ENCODE measurements at places on chromosomes 16 and 17.
A peak's percentile ranks its signal among the peaks of the same experiment; 100 is the strongest.

DNA sequence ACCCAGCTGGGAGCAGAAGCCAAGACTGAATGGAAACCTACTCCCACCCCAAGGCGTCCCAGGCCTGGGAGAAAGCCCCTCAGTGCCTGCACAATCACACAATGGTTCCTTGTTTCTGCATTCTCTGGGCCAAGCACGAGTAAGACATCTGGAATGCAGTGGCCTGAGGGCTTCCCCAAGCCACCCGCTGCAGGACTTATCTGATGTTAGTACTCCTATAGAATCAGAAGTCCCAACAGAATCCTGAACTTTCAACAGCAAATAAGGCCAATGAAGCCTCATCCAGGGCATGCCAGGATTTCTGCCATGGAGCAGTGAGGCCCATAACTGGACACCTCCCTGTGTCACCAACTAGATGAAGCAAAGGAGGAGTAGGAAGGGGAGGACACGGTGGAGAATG is 28.6 kb downstream of the MYO18A start:
- DNase-seq = no peak

DNA sequence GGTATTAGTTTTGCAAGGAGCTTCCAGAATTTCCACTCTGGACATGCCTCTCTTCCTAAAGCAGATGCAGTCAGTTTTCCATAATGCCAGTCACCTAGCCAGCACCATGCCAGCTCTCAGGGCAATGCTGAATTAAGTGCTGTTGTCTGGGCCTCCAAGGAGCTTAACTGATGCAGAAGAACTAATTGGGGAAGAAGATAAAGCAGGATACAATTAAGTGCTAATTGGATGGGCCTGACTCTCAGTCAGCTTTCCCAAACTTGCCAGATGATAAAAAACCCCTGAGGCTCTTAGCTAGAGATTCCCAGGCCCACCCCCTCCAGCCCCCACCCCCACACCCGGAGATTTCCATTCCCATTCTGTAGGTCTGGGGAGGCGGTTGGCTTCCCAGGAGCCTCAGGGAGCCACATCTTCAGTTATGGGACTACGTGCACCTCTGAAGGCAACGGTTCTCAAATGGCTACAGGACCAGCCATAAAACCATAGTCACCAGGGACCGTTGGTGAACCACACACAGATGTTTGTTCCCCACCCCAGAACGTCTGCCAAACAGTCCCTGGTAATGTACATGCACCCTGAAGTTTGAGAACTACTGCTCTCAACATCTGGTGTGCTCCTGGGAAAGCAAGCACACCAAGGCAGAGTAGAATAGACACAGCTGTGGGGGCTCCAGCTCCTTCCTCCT is 499.1 kb upstream of the CDH5 start:
- DNase-seq = no peak

DNA sequence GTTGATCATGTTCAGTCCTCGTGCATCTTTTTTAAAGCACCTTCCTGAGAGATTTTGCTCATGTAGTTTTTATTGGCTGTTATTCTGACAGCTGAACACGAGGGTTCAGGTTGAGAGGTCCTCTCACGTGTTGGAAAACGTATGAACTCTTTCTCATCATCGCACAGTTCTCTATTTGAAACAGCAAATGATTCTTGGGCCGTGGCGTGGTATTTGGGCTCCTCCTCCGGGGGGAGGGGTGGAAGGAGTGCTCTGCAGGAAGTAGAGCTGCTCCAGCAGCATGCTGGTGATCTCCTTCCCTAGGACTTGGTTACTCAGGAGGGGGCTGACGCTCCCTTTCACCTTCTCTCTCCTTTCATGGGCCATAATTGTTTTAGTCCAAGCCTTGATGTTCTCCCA is 70.4 kb downstream of the KSR1 start:
- DNase-seq = peak; percentile 31

DNA sequence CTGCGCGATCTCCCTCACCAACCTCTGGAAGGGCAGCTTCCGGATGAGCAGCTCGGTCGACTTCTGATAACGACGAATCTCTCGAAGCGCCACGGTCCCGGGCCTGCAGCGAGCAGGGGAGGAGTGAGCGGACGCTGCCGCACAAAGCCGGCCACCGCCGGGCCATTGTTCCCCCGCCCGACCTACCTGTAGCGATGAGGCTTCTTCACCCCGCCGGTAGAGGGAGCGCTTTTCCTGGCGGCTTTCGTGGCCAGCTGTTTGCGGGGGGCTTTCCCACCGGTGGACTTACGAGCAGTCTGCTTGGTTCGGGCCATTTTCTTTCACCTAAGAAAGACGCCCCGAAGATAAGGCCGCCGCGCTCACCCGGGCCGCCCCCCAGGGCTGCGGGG is 5.8 kb upstream of the UNK start:
- no peak for DNase-seq

DNA sequence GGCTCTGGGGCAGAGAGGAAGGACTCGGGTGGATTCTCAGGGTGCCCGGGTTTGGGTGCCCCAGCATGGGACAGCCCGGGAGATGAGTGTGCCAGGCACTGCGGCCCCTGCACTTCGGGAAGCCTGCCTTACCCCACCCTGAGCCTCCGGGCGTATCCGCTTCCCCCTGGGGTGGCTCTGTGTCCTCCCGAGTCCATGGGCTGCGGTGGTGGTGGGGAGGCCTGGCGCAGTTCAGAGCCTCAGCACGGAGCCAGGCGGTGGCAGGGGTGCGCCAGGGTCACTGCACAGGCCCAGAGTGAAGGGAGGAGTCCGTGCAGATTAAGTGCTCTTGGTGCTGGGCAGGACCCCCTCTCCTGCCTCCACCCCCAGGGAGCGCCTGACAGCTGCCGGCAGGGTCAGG is 20.7 kb downstream of the MYBBP1A start:
- no peak for DNase-seq

DNA sequence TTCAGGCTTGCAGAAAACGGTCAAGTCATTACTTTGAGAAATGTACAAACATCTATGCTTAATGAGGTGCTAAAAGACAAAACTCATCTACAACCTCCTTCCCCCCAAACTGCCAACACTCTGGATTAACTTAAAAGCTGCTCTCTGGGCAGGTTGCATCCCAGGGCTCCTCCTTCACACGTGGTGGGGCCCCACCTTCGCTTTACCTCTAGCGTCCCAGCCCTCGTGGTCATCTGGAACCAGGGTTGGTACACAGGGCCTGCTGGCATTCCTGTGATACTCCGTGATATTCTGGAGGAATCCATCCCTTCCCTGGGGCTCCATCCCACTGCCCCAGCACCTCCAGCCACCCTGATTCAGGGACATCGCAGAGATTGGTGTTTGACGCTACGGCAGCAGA is 4.8 kb downstream of the METRNL start:
- DNase-seq = no peak

DNA sequence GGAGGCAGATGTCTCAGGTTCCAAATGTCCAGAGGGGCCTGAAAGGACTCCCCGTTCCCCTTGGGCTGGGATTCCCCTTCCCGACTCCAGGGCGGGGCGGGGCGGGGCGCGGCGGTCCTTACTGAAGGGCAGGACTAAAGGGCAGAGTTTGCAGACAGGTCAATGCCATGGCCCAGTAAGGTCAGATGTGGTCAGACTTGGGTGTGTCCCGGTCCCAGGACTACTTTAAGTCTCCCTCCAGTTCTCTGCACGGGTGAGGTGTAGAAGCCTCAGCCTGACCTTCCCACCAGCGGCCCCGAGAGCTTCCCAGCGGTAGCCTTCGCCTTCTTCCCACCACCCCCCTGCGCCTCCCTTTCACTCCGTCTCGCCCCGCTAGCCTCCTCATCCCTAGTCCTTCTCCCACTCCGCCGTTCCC is 532 bp downstream of the KDM6B start:
- DNase-seq = no peak

DNA sequence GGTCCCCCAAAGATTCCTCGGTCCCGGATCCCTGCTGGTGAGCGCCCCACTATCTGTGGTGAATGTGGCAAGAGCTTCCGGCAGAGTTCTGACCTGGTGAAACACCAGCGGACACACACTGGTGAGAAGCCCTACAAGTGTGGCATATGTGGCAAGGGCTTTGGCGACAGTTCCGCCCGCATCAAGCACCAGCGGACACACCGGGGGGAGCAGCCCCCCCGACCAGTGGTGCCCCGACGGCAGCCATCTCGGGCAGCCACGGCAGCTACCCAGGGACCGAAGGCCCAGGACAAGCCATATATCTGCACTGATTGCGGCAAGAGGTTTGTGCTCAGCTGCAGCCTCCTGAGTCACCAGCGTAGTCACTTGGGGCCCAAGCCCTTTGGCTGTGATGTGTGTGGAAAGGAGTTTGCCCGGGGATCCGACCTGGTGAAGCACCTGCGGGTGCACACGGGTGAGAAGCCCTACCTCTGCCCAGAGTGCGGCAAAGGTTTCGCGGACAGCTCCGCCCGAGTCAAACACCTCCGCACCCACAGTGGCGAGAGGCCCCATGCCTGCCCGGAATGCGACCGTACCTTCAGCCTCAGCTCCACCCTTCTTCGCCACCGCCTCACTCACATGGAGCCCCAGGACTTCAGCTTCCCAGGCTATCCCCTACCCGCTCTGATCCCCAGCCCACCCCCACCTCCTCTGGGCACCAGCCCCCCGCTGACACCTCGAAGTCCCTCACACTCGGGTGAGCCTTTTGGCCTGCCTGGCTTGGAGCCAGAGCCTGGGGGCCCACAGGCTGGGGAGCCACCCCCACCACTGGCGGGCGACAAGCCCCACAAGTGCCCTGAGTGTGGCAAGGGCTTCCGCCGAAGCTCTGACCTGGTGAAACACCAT is 2.8 kb downstream of the ZNF48 start:
- no peak for DNase-seq

DNA sequence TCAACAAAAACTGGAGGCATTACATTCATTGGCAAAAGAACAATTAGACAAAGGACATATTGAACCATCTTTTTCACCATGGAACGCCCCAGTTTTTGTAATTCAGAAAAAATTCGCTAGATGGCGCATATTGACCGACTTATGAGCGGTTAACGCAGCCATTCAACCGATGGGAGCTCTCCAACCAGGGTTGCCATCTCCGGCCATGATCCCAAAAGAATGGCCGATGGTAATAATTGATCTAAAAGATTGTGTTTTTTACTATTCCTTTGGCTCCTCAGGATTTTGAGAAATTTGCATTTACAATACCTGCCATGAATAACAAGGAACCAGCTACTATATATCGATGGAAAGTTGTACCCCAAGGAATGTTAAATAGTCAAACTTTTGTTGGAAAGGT is 21.4 kb downstream of the ALOX15B start:
- DNase-seq = peak; percentile 20
